ENCODE measurements at places on chromosomes 7 and 10.
A peak's percentile ranks its signal among the peaks of the same experiment; 100 is the strongest.

GRCh38 chr10:91931526-91932190 is 8.1 kb downstream of the BTAF1 start:
- no peak for DNase-seq

- no peak for DNase-seq
These were observed 36.3 kb downstream of the MET start for GRCh38 chr7:116708248-116708647.

DNA sequence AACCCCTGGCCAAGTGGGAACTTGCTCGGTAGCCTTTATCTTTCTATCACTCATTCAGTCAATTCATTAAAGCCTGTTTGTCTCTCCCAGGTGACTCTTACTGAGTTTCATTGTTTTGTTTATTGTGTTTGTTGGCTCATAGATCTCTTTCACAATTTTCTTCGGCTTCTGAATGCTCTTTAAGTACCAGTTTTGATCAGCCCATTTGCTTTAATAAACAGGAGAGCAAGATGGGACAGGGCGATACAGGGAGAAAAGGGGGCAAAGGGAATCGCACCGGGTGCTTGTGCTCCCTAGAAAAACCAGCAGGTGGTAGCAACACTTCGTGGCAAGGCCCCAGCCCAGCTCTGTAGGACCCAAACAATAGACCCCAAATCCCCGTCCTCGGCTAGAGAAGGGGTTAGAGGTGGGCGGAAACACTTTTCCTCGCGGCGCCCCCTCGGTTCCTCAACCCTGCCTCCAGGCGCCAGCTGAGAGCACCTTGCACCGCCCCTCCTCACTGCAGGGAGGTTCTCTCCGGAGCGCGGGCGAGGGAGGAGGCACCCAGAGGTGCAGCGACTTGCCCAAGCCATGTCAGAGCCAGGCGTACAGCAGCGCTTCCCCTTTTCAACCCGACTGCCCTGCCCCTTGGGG is 1.0 kb upstream of the EPHB6 start:
- peak; percentile 49 for DNase-seq

GRCh38 chr10:60192946-60193345 is 196.7 kb downstream of the ANK3 start:
- no peak for DNase-seq

DNA sequence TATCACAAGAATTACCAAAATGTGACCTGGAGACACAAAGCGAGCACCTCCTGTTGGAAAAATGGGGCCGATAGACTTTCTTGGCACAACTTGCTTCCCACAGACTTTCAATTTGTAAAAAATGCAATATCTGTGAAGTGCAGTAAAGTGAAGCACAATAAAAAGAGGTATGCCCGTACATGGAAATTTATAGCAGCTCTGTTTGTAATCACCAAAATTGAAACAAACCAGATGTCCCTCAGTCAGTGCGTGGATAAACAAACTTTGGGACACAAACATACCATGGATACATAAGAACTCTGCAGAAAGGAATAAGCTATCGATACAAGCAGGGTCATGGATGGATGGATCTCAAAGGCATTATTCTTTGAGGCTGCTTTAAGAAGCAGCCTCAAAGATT is 33.6 kb downstream of the ARID5B start:
- no peak for DNase-seq

DNA sequence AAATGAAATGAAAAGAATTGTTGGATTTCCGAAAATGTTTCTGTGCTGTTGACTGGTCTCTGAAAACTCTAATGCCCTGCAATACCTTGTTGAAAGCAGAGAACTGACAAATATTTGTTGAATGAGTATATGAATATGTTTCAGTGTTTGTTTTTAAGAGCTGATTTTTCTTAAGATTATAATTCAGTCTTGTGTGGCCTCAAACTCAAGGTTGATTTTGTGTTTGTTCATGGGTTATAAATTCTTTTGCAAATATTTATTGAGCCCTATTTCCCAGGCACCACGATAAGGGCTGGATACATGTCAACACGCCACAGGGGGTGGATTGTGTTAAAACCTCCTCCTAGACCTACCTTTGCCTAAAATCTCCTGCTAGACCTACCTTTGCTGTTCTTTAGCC is 203.9 kb upstream of the PLPP4 start:
- DNase-seq: no peak
